Motor neuron (in vitro differentiated cells): ENCODE measurements at places on chromosomes 4 and X.
A peak's percentile ranks its signal among the peaks of the same experiment; 100 is the strongest.

GRCh38 chr4:73596001-73596400 lies 24.2 kb downstream of the RASSF6 start:
- no peak for ATAC-seq

DNA sequence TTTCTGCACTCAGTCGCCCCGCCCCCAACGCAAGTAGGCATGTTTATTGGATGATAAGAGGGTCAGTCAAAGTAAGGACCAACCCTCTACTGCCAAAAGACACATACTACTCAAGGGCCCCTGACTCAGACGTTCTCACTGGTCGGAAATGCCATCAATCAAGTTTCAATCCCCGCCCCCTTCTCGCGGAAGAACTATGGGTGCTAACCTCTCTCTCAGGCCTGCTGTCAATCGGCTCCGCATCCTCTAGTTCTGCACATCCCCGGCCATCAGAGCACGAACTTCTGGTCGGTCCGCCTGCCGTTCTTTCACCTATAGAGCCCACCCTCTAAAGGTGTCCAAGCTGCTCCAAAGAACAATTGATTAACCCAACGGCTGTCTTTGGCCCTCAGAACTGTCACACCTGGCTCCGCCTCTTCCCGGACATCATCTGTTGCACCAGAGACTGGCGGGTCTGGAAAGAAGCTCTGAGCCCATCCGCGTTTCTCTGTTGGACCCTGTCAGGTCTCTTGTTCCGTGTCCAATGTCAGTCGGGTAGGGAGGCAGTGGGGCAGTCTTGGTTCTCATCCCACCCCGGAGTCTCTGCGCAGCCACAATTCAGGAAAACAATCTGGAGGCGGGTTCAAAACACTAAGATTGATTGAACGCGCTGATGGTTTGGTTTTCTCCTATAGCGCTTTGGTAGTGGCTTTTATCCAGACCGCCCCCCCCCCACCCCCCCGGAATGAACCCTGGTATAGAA lies 15.2 kb downstream of the NDUFB11 start:
- ATAC-seq = peak; percentile 99

DNA sequence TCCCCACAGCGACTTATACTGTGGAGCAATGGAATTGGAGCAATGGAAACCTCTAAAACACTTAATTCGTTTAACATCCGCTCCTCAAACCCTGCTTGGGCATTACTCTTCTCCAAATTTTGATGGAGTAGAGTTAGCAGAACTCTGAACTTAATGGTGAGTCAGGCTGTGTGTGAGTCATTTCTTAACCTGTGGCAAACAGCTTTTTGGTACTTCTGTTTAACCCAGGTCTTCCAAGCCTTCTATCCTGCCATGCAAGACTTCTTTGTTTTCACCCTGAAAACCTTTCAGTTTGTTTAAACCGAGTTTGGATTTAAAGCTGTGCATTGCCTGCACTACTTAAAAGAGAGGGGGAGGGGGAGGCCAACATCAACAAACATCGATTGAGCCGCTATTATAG lies 3.6 kb upstream of the AMOT start:
- no peak for ATAC-seq

DNA sequence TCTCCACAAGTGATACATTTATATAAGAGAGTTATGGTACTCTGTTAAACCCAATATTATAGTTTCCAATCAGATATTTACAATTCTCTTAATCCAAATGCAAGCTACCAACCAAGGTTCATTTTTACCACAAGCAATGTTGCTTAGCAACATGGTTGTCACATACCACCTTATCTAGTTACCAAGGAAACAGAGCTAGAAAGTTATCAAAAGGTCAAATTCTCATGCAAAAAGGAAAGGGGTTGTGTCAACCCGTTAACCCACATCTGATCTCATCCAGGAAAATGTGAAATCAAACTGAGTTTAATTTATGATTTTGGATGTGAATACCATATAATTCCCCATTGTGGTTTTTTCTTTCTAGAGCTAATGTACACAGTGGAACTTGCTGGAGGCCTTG lies 274.1 kb upstream of the MAGEB2 start:
- ATAC-seq = no peak

DNA sequence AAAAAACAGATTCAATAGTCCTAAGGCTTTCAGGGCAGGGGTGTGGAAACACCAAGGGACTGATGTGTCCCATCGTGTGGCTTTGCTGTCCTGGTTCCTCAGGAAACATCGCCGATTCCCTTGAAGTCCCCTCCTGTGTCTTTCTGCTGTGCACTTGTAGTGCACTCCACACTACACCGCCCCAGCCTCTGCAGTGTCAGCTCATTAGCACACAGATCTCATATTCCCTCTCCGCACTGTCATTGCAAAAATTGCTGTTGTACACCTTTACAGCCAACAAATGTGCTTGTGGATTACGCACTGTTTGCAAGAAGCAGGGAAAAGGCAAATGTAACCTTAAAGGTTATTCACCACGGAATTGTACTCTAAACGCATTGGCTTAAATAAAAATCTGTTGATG lies 5.3 kb downstream of the GRIA3 start:
- ATAC-seq = no peak

DNA sequence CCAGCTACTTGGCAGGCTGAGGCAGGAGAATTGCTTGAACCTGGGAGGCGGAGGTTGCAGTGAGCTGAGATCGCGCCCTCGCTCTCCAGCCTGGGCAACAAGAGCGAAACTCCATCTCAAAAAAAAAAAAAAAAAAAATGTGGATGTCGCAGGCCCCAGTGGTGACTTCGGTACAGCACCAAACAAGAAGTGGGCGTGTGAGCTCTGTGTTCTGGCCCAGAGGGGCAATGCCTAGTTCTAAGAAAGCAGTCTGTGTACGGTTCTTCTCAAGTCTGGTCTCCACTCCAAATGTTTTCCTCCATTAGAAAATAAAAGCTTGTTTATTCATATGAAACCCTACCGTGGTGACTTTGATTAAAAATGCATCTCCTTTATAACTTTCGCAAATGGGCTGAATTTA lies 92.0 kb upstream of the DDX3X start:
- ATAC-seq = no peak

- ATAC-seq = no peak
Observed at GRCh38 chrX:53831662-53832635, 145.4 kb upstream of the HUWE1 start.

DNA sequence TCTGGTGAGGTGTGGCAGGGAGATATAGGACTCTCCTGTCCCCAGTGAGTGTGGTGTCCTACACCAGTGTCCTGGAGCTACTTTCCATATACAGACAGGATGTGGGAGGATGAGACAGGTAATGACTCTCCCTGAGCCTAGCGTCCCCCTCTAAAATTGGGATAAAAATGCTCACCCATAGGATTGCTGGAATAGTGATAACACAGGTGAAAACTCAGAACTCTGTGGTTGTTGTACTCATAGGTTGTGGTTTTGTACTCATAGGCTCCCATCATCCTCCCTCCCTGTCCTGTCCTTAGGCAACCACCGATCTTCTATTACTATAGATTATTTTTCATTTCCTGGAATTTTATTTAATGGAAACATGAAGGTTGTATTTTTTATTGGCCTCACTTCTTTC lies 60.7 kb upstream of the NXF3 start:
- no peak for ATAC-seq

DNA sequence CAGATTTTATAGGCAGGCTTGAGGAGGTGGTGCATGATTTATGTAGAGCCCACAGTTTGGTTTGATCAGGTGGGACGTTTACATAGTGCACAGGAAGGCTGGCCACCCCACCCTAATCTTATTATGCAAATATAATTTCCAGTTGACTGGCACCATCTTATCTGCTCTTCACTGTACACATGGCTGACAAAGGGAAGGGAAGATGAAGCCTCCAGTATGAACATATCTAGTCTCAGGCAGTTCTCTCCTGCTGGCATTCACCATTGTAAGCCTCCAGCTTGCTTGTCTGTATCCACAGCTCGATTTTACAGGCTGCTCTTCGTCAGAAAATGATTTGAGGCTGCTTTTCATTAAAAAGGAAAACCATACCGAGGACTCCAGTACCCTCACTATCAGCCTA lies 278.3 kb downstream of the TECRL start:
- peak; percentile 57 for ATAC-seq

- ATAC-seq = no peak
Observed at GRCh38 chr4:108117418-108118182, 51.1 kb downstream of the LEF1 start.
